ENCODE measurements at places on chromosomes 6 and 20. TPM values are rescaled to one million over a fixed set of nuclear protein-coding genes. Genes with fewer than 3 reads are reported as not detected.

- no peaks in the 10 kb centered on the region for H3K36me3 ChIP-seq
- no peak for DNase-seq
- no peaks in the 10 kb centered on the region for H3K4me1 ChIP-seq
- H3K4me3 ChIP-seq = no peak overlapping the region
- H3K27ac ChIP-seq = no peak overlapping the region
Measured at GRCh38 chr6:28929887-28930620, 6.3 kb upstream of the TRIM27 start.

DNA sequence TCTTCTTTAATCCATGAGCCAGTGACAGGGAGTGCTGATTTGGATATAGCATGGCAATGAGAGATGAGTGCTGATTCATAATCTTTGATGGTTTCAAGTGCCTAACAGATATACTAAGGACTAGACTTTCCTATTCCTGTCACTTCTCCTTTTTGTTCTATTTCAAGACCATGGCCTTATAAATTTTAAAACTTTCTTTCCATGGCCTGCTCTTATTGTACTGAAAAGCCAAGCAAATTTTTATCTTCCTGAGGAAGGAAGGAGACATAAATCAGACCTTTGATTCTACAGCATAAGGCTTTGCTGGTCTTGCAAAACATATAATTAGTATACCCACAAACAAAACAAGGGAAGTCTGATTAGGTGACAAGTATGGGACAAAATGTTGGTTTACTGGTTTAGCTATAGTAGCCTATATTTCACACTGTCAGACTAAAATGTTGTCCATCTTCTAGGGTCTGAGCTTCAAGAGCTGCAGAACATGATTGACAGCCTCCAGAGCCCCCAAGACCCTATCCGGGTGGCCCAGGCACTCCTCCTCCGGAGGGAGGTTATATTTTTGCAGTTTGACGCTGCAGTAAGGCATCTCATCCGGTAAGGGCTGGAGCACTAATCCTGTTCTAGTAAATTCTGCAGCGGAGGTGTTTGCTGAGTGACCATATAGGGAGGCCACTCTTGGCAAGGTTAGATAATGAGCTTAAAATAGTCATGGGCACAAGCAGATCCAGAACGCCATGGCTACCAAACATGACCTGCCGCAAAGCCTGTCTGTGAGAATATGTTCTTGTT, 82.3 kb downstream of the CD164 start:
- DNase-seq = no peak
- peaks cover 53% of the 10 kb centered on the region for H3K4me1 ChIP-seq
- peak overlapping the region; percentile 77 for H3K27ac ChIP-seq
- H3K27me3 ChIP-seq = no peaks in the 10 kb centered on the region

The RSPO4 gene
- not detected for total RNA-seq

DNA sequence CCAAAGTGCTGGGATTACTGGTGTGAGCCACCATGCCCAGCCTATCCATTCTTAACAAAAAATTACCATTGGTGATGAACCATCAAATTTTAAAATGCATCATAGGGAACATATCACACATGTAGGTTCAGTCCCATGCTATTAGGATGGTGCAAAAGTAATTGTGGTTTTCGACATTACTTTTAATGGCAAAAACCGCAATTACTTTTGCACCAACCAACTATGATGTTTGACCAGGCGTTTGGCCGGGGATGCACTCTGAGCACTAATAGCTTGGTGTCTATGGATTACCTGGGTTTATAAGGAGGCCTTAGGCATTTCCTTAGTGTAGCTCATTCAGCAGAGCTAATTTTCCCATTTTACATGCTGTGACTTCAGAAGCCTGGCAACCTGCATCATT, 246.5 kb upstream of the SUPT3H start:
- DNase-seq = no peak

The HLA-DOA gene
- 1.4 TPM for total RNA-seq

DNA sequence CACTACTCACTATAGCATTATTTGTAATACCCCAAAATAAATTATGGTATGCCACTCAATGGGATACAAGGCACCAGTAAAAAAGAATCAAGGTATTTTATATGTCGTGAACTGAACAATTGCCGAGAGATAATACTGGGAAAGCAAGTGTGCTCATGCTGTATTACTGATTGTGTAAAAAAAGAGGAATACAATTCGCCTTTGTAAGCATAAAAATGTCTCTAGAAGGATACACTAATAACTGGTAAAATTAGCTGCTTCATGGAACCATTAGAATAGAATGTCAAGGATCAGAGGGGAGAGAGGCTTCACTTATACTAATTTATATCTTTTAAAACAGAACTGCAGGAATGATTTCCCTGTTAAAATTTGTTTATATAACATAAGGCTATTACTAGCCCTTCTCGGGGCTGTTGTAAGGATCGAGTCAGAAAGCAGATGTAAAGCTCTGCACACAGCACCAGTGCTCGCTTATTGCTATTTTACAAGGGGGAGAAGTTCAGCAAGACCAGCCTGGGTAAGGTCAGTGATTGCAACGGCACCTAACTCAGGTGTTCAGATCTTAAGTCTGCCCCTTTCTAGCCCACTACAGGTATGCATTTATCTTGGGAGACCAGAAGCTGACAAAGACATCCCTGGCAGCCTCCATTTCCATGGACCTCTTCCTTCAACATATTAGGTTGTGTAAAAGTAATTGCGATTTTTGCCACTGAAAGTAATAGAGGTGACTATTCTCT, 61.6 kb downstream of the MYH7B start:
- H3K27ac ChIP-seq = no peak overlapping the region
- DNase-seq = no peak
- no peaks in the 10 kb centered on the region for H3K27me3 ChIP-seq
- H3K4me3 ChIP-seq = no peak overlapping the region

DNA sequence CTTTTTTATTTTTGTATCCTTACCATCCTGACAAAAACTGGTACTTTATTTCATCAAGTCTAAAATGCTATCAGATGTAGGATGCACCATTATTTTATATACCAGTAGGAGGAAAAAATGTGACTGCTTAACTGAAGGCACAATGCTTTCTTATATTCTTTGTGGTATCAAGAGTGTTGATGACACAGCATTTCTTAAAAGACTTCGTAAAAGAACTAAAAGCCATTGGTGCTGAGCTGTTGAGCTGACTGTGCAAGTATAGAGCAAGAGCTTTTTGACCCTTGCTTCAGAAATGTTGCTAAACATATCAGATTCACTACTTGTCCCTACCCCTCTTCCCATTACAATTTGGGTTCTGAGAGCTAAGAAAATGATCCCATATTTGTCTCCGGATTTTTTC, 17.5 kb downstream of the SF3B5 start:
- no peaks in the 10 kb centered on the region for H3K27me3 ChIP-seq
- H3K36me3 ChIP-seq = no peaks in the 10 kb centered on the region
- no peaks in the 10 kb centered on the region for H3K4me1 ChIP-seq
- no peak for DNase-seq
- H3K27ac ChIP-seq = no peak overlapping the region
- no peak overlapping the region for H3K4me3 ChIP-seq

GRCh38 chr6:108157981-108158525, 7.8 kb upstream of the NR2E1 start:
- no peak overlapping the region for H3K27ac ChIP-seq
- no peak for DNase-seq
- no peak overlapping the region for H3K4me3 ChIP-seq
- peaks cover 18% of the 10 kb centered on the region for H3K4me1 ChIP-seq

DNA sequence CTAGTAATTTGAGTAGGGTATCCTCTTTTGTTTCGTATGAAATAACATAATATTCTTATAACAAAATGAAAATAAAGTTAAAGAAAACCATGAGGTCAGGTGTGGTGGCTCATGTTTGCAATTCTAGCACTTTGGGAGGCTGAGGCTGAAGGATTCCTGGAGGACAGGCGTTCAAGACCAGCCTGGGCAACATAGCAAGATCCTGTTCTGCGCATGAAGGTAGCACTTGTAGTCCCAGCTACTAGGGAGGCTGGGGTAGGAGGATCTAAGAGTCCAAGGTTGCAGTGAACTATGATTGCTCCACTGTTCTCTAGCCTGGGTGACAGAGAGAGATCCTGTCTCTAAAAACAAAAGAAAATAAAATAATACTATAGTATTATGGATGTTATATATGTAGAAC, 145.6 kb downstream of the PDSS2 start:
- H3K4me3 ChIP-seq = no peak overlapping the region
- no peaks in the 10 kb centered on the region for H3K36me3 ChIP-seq
- no peak for DNase-seq
- peaks cover 7% of the 10 kb centered on the region for H3K4me1 ChIP-seq
- H3K27me3 ChIP-seq = no peaks in the 10 kb centered on the region

DNA sequence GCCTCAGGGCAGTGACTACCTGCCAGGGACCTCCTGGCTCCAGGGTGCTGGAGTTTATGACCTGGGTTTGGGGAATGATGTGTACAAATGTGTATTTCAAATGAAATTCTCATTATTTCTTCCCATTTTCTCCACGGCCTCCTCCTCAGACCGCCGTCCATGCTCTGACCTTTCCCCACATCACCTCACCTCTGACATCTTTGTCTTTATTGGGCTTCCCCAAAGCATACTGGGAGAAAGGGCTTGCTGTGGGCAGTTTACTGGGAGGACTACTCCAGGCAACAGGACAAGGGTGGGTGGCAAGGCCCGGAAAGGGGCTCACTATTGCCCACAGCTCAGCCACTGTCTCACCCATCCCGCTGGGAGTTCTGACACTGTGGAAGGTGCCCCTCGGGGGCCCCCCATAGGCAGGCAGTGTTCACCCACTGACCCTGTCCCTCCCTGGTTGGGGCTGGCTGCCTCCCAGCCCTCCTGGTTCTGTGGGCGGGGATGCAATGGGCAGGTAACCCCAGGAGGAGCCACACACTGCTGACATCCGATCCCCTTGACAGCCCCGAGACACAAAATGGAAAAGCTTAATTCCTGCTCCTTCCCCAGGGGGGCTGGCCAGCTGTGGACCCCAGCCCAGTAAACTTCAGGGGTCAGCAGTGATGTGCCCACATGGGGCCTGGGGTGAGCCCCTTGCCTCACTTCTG, 39.8 kb upstream of the CST7 start:
- DNase-seq = no peak
- no peaks in the 10 kb centered on the region for H3K36me3 ChIP-seq
- H3K27me3 ChIP-seq = peaks cover 5% of the 10 kb centered on the region
- no peak overlapping the region for H3K27ac ChIP-seq
- H3K4me1 ChIP-seq = no peaks in the 10 kb centered on the region
- no peak overlapping the region for H3K4me3 ChIP-seq

- H3K27me3 ChIP-seq = no peaks in the 10 kb centered on the region
- no peak overlapping the region for H3K4me3 ChIP-seq
- H3K4me1 ChIP-seq = peaks cover 19% of the 10 kb centered on the region
- no peaks in the 10 kb centered on the region for H3K36me3 ChIP-seq
- no peak overlapping the region for H3K27ac ChIP-seq
Measured at GRCh38 chr6:41943456-41943855, 1.8 kb upstream of the CCND3 start.

- H3K27ac ChIP-seq = peak overlapping the region; percentile 74
- no peaks in the 10 kb centered on the region for H3K36me3 ChIP-seq
- DNase-seq = peak; percentile 83
- H3K4me1 ChIP-seq = peaks cover 17% of the 10 kb centered on the region
- H3K27me3 ChIP-seq = no peaks in the 10 kb centered on the region
Measured at GRCh38 chr20:3340443-3340842, 67.0 kb downstream of the DNAAF9 start.

The ACOT13 gene
- total RNA-seq = 53.7 TPM

The MYO6 gene
- total RNA-seq = 6.8 TPM

- no peak overlapping the region for H3K27ac ChIP-seq
- H3K4me1 ChIP-seq = no peaks in the 10 kb centered on the region
- no peaks in the 10 kb centered on the region for H3K36me3 ChIP-seq
- H3K4me3 ChIP-seq = no peak overlapping the region
Measured at GRCh38 chr6:110951008-110951407, 7.5 kb upstream of the GTF3C6 start.

DNA sequence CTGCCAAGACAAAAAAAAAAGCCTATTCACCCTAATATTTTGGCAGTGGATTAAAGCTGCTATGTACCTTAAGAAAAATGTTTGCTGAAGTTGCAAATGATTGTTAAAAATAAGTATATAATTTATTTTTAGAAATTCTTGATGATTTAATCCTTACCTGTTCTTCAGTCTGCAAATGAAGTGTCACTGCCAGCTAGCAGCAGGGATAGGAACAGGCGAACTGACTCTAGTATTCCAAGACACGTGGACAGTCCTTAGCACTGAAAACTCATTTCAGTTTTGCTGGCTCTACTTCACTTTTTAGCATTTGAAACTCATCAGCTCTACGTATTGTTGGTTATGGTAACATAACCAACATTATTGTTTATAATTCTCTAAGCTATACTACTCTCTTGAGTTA, 204.4 kb upstream of the ID4 start:
- no peaks in the 10 kb centered on the region for H3K4me1 ChIP-seq
- no peak overlapping the region for H3K4me3 ChIP-seq
- H3K27me3 ChIP-seq = no peaks in the 10 kb centered on the region
- no peaks in the 10 kb centered on the region for H3K36me3 ChIP-seq

- no peaks in the 10 kb centered on the region for H3K27me3 ChIP-seq
- no peak overlapping the region for H3K4me3 ChIP-seq
- no peaks in the 10 kb centered on the region for H3K4me1 ChIP-seq
- H3K27ac ChIP-seq = no peak overlapping the region
- H3K36me3 ChIP-seq = no peaks in the 10 kb centered on the region
Measured at GRCh38 chr6:63458480-63459115, 113.7 kb upstream of the LOC128125822 start.

DNA sequence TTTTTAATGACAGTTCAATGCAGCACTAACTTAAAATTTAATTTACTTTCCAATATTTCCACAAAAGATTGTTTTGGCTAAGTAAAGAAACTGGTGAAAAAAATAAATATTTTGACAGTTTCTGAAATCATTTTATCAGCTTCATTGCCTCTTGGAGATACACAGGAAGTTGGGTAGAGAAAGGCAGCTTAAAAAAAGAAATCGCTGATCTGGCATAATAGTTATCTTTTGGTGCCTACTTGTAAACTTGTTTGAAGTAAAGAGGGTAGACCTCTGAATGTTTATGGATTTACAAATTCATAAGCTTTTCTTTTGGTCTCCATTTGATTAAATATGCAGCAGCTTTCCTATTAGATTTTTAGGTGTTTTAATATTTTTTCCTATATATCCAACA, 103.4 kb downstream of the RTN4IP1 start:
- peaks cover 60% of the 10 kb centered on the region for H3K4me1 ChIP-seq
- H3K4me3 ChIP-seq = no peak overlapping the region
- H3K27me3 ChIP-seq = no peaks in the 10 kb centered on the region
- no peak overlapping the region for H3K27ac ChIP-seq
- no peak for DNase-seq
- H3K36me3 ChIP-seq = no peaks in the 10 kb centered on the region

DNA sequence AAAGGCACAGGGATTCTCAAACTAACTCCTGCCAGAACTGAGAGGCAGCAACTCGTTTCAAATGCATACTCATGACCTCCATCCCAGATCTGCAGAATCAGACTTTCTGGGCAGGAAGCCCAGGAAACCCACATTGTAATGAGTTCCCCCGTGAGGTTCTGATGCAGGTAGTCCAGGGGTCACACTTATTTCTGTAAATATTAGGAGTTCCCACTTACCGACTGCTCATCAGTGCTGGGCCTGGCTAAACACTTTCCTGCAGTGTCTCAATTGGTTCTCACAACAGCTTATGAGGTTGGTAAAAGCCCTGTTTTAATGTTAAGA, 11.6 kb downstream of the DUSP15 start:
- H3K4me3 ChIP-seq = no peak overlapping the region
- H3K36me3 ChIP-seq = no peaks in the 10 kb centered on the region
- H3K27ac ChIP-seq = no peak overlapping the region
- no peak for DNase-seq
